ENCODE measurements at places on chromosomes 4 and X. TPM values are rescaled to one million over a fixed set of nuclear protein-coding genes. Genes with fewer than 3 reads are reported as not detected.

The G3BP2 gene
- total RNA-seq, result 86.2 TPM

The XG gene
- 0.59 TPM for total RNA-seq

The CSN1S1 gene
- 2.9 TPM for total RNA-seq

The SOWAHB gene
- not detected for total RNA-seq

The SYNPO2 gene
- total RNA-seq, result 52.7 TPM

The ODAPH gene
- not detected for total RNA-seq

Measured in breast epithelium (tissue), 4 donors.